ENCODE measurements at places on chromosomes 6 and 20. TPM values are rescaled to one million over a fixed set of nuclear protein-coding genes. Genes with fewer than 3 reads are reported as not detected.

DNA sequence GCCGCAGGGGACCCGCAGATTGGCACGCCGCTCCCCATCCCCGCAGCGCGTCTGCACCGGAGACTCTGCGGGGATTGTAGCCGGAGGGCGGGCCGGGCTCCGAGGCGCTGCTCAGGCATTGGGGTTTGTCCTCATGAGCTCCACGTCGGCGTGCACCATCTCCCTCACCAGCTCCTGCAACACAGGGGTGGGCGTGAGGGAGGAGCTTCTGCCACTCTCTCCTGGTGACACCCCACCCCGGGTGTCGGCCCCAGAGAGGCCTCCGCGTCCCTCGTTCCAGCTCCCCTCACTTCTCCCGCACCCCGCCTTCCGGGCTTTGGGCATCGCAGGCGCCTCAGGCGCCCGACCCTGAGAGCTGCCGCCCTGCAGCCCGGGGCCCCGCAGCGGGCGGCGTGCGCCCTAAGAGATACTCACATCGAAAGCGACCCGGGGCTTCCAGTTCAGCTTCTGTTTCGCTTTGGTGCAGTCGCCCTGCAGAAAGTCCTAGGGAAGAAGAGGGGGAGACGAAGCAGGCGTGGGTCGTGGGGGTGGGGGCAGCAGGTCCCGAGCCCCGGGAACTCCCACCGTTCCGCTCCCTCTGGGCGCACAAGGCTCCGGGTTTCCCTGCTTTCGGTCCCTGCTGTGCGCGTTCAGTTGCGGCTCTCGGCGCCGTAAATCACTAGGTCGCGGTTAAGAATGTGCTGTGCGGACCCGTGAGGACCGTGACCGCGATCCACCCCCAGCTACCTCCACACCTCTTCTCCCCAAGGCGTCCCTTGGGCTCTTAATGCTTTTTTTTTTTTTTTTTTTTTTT lies 14.5 kb downstream of the FOXC1 start:
- DNase-seq = no peak

- no peak for DNase-seq
Observed at GRCh38 chr6:28597217-28597835, 71.6 kb downstream of the GPX5 start.

DNA sequence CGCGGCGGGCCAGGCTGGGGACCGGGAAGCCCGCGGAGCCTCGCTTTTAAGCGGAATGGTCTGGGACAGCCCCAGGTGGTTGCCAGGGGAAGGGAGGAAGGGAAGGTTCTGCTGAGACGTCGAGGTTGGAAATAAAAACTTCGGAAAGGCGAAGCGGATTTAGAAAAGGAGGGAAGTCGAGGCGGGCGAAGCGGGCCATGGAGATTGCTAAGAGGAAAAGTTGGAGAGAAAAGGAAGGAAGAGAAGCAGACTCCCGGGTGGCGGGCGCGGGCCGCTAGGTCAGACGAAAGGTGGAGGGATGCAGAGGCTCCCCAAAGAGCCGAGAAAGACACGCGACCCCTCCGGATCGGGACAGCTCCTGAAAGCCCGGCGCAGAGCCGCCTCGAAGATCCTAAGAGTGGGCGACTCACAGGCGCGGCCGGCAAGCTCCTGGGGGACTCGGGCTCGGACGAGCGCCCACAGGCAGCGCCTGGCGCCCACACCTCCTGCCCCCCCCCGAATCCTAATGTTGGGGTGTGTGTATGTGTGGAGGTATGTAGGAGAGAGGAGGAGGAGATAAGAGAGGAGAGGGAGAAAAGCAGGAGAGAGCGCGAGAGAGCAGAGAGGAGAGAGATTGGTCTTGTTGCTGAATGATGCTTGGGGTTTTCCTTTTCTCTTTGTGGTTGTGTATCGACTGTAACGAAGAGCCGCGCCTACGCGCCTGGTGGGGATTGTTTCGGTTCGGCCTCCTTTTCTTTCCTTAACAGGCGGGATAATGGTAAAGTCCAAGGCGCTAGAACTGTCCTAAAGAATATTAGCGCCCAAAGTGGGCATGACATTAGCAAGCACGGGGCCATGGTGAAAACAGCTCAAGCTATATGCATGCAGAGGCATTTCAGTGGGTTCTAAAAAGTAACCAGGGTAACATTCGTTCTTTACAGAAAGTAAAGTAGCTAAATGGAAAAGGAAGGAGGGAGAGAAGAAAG lies 1.5 kb downstream of the TFAP2B start:
- DNase-seq = no peak

DNA sequence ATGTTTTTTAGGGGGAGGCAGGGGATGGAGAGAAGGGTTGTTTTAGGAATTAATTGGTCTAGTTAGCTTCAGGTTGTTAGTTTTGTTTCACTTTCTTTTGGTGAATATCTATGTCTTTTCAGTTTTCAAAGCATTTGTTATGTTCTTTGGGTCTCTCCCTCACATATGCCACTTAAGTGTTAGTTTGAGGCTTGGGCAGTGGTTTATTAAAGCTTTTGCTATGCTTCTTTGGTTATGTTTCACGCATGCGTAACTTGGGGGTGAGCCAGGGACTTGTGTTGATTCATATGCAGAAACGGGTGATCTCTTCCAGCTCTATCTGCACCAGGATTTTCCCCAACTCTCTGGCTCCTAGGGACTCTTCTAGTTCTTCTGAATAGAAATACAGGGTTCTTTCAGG lies 11.4 kb upstream of the MMS22L start:
- DNase-seq = no peak

DNA sequence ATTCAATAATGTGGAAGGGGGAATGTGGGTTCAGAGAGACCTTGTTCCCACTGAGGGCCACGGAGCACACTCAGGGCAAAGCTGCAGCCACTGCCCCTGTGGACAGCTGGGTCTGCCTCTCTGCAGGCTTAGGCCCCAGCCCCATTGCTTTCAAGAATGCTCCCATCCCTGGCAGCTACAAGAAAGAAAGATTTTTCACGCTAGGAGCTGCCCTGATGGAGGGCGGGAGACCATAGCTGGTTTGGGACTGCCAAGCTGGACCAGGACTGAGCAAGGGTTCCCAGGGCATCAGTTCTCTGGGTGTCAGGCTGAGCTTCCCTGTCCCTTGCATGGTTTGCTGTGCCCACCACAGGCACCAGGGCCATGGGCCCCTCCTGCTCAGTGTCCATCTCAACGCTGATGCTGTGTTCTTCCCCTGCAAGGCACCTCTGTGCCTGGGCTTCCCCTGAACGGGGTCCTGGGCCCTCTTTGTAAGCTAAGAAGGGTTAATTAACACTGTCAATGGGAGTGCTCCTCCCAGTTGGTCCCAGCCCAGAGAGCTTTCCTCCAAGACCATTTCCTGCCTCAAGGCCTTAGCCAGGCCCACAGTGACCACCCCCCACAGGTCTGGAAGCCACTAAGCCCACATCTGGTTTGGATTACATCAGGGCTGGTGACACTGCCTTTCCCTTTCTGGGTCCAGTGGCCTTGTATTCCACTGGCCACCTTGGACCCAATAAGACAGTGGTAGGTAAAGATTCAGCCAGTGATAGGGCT lies 8.4 kb downstream of the FOXS1 start:
- no peak for DNase-seq

- no peak for DNase-seq
Observed at GRCh38 chr6:165846123-165846966, 183.3 kb upstream of the PDE10A start.

- no peak for DNase-seq
Observed at GRCh38 chr6:30044630-30045029, 16.4 kb upstream of the POLR1H start.

DNA sequence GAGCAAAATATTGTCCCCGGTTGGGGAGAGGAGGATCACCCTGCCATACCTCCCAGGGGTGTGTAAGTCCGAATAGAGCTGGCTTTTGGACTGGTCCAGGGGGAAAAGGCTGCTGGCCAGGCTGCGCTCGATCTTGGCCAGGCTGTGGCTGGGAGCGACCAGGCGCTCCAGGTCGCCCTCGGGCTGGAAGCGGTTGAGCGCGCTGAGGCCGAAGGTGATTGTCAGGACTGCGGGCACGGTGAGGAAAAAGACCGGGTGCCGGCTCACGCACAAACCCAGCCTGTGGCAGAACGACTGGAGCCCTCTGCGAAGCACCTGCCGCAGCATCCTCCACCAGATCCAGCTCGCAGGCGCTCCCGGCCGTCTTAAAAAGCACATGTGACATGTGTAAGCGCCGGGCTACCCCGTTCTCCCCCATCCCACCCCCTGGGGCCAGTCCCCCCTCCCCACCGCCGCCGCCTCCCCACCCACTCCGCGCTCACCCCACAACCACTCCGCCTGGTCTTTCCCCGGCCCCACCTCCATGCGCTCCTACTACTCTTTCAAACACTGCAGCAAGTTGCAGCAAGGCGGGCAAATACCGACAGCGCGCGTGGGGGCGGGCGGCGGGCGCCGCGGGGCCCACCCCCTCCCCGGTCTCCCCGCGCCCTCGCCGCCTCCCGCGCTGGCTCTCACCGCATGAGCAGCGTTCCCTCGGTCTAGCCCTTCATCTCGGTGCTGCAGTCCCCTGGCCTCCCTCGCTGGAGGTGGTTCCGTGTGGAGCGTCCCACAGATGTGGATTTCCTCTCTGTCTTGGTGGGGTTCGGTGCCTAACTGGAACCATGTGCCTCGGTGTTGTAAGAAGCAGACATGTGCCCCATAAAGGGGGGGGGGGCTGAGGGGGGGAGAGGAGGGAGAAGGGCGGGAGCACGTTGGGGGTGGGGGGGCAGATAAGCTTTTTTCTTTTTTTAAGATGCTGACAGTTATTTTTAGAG lies 42.4 kb downstream of the PTCHD4 start:
- DNase-seq = no peak

- DNase-seq = no peak
Observed at GRCh38 chr20:45826381-45827019, 612 bp downstream of the TNNC2 start.

DNA sequence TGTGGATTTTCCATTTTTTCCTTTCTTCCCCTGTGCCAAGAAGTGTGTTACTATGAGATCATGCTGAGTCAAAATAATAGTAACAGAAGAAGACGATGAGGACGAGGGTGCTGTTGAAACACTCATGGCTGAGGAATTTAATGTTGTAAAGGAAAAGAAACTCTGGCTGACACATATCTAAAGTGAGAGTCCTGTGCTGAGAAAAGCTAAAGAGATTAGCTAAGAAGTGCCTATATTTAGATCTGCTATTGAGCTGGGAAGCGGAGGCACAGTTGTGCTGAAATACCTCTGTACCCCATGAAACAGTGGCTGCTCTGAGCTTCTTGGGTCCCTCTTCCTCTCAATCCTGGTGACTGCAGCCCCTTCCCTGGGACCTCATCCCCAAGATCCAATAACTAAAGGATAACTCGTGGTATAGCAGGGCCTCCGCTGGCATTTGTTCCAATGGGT lies 1.1 kb upstream of the SYTL3 start:
- DNase-seq = peak; percentile 29

GRCh38 chr6:36623547-36624459 lies 29.6 kb downstream of the SRSF3 start:
- peak; percentile 65 for DNase-seq

DNA sequence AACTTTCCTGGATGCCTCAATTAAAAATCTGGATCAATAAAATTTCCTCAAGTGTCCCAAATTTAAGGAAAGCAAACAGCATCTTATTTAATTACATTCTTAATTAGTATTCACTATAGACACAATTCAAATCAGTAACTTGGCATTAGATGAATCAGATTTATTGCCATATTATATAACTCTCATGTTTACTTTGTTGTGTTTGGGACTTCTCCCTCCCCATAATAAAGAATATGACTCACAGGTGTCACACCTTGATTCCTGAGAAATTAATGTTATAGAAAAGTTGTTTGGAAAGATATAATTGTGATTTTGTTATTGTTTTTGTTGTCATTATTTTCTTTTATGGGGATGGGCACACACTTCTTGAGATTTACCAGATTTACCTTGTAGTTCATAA lies 18.4 kb downstream of the EYA4 start:
- no peak for DNase-seq

Gene COL20A1
- not detected for total RNA-seq

Gene HLA-DRA
- 39.3 TPM for total RNA-seq

Gene PSORS1C2
- not detected for total RNA-seq

Gene TNFRSF21
- total RNA-seq = 3.5 TPM

Gene TOX2
- total RNA-seq = 4.0 TPM

Gene MTO1
- total RNA-seq = 33.3 TPM

Data from activated T-helper 1 cell treated with anti-CD3 and anti-CD28 coated beads, Interleukin-12 subunit alpha, Interleukin-12 subunit beta, Interleukin-2, Interleukin-4 antibody, amounts not matched to agents 30 ng/mL and 10 ng/mL and 1 ng/mL, durations not matched to agents 14 hours and 24 hours and 36 hours (primary cell).